ENCODE measurements at places on chromosomes 3 and 15.

DNA sequence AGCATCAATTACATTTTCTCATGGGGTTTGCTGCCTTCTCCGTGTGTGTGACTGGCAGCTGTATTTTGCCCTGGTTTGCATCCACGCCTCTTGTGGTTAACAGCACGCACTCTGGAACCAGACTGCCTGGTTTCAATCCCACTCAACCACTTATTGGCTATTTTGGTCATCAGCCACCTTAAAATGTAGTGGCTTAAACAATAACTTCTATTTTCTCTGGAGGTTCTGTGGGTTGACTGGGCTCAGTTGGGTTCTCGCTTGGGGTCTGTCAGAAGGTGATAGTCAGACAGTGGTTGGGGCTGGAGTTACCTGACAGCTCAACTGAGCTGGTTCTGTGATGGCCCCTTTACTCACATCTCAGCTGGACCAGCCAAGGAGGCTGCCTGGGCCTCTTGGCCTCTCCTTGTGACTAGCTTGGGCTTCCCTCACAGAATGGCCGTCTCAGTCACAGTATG is 36.8 kb downstream of the EHD4 start:
- DNase-seq: no peak

GRCh38 chr3:26369133-26369532 is 253.4 kb upstream of the LRRC3B start:
- no peak for DNase-seq

DNA sequence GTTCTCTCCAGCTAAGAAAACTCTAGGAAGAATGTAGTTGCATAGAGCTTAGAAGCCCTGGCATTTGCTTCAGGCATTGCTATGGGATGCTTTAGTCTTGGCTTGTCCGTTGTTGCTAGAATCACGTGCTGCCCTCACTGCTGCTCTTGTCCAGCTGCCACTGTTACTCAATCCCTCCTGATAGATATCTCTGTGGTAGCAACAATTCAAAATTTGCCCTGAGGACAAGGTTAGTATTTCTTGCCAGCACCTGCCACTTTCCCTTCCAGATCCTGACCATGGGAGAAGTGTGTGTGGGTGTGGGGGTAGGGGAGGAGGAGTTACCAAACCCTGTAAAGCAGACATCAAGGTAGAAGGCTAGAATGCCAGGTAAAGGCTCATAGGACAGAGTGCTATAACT is 113.8 kb downstream of the PPM1L start:
- no peak for DNase-seq

DNA sequence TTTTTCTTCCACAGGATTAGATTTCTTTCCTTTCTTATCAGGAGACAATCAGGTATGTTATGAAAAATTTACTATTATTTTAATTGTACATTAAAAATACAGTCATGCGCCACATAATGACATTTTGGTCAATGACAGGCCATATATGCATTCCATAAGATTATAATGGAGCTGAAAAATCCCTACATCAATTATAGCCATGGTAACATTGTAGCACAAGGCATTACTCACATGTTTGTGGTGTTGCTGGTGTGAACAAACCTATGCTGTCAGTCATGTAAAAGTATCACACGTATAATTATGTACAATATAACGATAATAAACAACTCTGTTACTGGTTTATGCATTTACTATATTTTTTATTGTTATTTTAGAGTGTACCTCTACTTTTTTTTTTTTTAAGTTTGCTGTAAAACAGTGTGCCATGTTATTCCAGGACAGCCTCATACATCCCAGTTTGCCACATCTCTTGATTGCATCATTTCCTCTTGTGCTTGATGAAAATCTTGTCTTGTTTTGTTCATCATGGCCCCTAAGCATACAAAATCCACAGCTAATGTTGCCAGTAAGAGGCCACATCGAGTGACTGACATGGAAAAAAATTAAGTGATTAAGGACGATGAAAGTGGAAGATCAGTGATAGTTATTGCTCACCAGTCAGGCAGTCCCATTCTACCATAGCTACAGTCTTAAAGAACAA is 21.4 kb downstream of the CALML4 start:
- DNase-seq: no peak

DNA sequence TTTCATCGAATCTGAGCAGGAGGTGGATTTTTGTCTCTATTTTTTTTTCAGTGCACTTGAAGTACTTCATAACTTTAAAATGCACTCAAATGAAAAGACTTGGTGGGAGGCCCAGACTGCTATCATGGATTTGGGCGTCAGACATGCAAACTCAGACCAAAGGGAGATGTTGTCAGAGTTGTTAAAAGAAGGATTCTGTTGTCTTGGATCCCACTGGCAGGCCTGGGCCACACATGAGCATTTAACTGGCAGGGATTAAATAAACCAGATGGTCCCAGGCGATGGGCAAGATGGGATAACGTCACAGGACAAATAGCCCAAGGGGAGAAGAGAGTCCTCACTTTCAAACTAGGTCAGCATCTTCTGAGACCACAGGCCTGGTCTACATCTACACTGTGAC is 15.4 kb downstream of the RTP1 start:
- no peak for DNase-seq

DNA sequence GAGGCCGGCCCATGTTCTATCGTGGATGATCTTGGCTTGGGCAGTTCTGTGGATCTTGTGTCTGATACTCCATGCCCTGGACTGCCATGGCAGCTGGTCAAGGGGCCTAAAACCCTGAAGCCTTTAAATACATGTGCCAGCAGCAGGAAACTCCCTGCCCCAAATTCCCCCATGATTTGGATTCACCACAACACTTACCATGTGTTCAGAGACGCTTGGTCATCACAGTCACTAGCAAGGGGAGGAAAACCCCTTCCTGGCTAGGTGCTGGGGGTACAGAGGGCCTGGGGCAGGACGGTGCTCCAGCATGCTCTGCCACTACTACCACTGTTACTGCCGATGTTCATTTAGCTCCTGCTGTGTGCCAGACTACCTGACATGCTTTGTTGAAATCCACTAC is 94.4 kb downstream of the DNAJB8 start:
- no peak for DNase-seq

- DNase-seq: no peak
Measured at GRCh38 chr3:179710079-179710478, 57.2 kb downstream of the USP13 start.

- no peak for DNase-seq
Measured at GRCh38 chr3:121969631-121970030, 52.4 kb downstream of the ILDR1 start.

DNA sequence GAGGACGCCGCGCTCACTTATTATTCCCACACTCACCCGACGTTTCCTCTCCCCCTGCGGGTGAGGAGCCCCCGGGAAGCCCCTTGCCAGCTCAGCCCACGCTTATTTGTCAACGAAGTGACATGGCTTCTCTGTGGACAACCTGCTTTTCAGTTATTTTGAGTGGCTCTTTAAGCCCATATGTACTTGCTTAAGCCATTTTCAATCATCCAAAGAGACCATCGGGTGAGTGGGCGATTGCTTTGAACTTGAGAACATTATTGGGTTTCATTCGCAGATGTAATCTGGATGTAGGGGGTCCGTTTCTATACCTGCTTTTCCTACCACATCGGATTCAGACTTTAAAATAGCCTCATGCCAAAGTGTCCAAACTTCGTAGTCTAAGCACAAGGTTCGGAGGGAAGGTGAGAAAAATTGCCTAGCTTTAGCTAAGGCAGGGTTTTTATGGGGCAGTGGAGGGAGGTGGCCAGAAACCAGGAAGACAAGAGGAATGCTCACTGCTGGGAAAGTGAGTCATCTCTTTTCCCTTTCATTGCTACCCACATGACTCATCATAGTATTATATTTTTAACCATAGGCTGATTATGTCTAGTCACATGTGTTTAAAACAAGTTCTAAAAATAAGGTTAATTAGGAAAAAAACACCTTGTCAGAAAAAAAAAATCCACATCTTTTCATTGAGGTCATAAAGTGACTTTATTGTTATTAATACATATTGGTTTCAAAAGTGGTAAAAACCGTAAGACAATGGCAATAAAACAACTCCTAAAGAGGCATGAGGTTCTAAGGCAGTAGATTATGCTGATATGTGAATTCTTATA is 773.1 kb upstream of the NR2F2 start:
- DNase-seq: no peak

GRCh38 chr3:176190755-176191154 is 1006.5 kb downstream of the TBL1XR1 start:
- no peak for DNase-seq

- no peak for DNase-seq
Measured at GRCh38 chr3:31391150-31391549, 141.6 kb upstream of the STT3B start.

DNA sequence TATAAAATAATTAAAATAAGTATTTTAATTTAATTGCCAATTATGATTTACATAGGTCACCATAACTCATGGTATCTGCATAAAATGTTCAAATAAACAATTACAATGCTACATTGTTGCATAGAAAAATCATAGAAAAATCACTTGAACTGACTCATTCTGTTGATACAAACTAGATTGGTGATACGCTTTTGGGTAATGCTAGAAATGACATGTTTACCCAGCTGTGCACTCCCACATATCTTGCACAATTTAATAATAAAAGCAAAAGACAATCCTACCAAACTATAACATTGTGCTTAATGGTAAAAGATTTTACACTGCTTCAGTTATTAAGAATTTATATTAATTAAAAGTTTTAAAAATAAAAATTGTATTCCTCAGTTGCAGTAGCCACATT is 45.8 kb upstream of the FBXL22 start:
- DNase-seq: no peak

DNA sequence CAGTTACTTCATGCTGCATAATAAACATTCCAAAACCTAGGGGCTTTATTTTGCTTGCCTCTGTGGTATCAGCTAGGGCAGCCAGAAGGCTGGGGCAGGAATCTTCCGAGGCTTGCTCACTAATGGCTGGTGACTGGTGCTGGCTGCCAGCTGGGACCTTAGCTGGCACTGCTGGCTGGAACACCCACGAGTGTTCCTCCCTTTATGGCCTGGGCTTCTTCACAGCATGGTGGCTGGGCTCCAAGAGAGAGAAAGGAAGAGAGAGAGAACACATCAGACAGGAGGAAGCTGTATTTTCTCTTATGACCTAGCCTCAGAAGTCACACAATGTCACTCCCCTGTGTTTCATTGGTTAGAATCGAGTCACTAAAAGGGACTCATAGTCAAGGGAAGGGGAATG is 23.9 kb upstream of the CDCP1 start:
- no peak for DNase-seq

- no peak for DNase-seq
Measured at GRCh38 chr3:72176537-72177041, 391.6 kb upstream of the PROK2 start.

DNA sequence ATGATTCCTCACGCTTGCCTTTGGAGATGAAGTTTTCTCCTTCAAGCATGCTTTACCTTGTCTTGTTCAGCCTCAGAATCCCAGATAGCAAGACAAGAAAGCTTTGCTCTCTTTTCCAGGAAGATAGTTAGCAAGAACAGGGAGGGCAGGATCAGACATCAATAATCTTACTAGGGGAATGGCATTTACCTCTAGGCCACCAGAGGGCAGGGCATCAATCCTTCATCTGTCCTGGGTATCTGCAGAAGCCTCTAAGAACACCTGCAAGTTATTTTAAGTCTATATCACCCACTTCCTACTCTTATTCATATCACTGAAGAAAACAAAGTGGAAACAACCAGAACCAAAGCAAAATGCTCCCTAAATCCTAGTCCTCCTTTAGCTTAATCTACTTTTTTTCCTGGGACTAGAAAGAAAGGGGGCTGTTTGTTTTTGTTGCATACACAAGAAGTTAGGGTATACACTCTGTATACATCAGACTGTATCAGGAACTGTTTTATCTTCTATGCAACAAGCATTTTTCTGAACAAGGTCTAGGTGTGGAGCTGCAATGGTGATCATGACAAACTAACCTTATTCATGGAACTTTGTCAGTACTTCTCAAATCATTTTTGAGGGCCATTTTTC is 862.5 kb downstream of the CADM2 start:
- DNase-seq: no peak

- DNase-seq: no peak
Measured at GRCh38 chr15:70613271-70613670, 150.1 kb downstream of the UACA start.

DNA sequence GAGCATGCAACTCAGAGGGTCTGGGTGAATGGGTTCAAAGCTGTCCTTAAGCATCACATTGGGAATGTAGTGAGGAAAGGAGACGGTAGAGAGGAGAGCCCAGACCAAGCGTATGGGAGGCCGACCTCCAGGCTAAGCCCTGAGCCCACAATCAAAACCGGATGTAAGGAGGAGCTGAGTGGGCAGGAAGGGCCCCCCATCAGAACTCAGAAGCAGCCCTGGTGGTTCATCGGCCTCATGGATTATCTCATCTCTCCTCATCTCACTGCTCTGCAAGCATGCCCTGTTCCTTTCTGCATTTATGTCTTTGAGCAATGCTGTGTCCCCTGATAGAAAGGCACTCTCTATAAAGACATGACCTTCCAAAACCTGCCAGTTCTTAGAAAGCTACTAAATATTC is 6.2 kb downstream of the HDC start:
- DNase-seq: no peak

DNA sequence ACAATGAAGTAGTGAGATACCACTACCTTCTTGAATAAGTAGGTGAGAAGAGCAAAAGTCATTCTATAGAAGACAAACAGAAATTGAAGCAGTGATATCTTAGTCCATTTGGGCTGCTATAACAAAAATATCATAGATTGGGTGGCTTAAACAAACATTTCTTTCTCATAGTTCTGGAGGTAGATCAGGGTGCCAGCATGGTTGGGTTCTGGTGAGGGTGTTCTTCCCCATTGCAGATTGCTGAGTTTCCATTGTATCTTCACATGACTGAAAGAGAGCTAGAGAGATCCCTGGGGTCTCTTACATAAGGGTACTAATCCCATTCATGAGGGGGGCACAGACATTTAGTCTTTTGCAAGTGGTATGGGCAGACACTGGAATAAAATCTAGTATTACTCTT is 32.9 kb upstream of the IFT57 start:
- DNase-seq: no peak

- DNase-seq: no peak
Measured at GRCh38 chr3:50570508-50571279, 1.4 kb downstream of the HEMK1 start.

GRCh38 chr3:66165660-66166059 is 55.1 kb upstream of the SLC25A26 start:
- no peak for DNase-seq

- DNase-seq: no peak
Measured at GRCh38 chr15:26323566-26323965, 449.3 kb downstream of the GABRB3 start.

GRCh38 chr3:170961616-170962400 is 53.4 kb upstream of the EIF5A2 start:
- no peak for DNase-seq
